Stimulated activated CD4-positive, alpha-beta T cell treated with anti-CD3 and anti-CD28 coated beads, Interleukin-4, amount 100 ng/mL, for 24 hours (primary cell): ENCODE measurements at places on chromosomes 11 and 22.

- no peak for DNase-seq
These were observed 303.3 kb upstream of the ZC3H12C start for GRCh38 chr11:109789901-109790300.

DNA sequence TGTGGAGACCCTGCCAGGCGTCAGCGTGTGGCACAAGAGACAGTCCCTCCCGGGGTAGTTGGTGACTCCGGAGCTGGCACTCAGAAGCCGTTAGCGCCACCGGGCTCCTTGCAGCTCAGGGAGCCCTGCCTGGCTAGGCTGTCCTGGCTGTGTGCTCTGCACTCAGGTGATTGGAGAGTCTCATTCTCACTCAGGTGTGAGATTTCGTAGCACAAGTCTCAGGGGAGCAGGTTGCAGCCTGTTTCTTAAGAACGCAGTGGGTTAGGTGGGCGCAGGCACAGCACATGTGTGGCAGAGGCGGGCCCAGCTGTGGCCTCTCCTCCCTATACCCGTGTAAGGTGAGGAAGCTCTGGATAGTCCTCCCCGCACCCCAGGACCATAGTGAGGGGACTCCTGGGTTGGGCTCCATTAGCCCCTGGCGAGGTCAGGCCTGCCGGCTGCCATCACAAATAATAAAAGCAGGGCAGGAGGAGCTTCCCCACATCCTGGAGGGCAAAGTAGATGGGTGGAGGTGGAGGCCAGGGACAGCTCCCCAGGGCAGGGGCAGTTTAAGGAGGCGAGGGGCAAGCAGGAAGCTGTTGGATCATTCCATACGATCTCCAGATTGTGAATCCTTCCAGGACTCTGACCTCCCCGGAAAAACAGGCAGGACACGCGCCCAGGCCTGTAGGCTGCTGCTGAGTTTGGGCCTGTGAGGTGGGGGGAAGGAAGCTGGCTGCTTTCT lies 39.4 kb downstream of the SBF1 start:
- DNase-seq, result no peak

- peak; percentile 21 for DNase-seq
These were observed 5.5 kb downstream of the FOLR3 start for GRCh38 chr11:72141066-72141465.

DNA sequence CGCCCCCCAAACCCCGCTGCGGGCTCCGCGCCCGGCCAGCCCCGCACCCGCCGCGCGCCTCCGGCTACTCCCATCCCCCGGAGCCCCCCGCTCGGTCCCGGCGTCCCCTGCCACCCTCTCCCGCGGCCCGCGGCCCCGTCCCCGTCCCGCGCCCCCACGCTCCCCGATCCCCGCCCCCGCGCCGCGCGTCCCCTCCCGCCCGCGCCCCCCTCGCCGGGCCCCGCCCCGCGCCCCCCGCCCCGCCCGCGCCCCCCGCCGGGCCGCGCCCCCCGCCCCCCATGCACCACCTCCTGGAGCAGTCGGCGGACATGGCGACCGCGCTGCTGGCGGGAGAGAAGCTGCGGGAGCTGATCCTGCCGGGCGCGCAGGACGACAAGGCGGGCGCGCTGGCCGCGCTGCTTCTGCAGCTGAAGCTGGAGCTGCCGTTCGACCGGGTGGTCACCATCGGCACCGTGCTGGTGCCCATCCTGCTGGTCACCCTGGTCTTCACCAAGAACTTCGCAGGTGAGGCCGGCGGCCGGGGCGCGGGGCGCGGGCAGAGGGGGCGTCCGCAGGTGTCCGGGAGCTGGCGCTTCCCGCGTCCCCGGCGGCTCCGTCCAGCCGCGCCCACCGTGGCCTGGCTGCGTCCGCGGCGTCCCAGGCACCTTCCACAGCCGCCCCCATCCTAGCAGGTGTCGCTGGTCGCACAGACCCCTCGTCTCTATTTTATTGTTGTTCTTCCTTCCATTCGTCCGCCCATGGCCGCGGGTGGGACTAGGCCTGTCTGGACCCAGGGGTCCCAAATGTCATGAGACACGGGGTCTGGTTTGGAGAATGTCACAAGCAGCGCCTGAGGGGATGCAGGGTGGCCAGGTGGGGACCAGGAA lies at the start of gene PANX2:
Gene PANX2 (plus strand): TSS at position 279 of the 866 bp plus-strand sequence. CDS start 0 bp downstream, at position 279.
- DNase-seq, result no peak

- DNase-seq, result no peak
These were observed 2.7 kb upstream of the VPREB3 start for GRCh38 chr22:23756891-23757290.

- no peak for DNase-seq
These were observed 69.3 kb downstream of the LRRC32 start for GRCh38 chr11:76601272-76601671.

- DNase-seq, result no peak
These were observed 22.7 kb downstream of the BTBD10 start for GRCh38 chr11:13440100-13440855.

GRCh38 chr22:49676783-49677494 lies 150.7 kb downstream of the BRD1 start:
- no peak for DNase-seq

GRCh38 chr11:122197066-122197987 lies 81.3 kb upstream of the BLID start:
- no peak for DNase-seq

DNA sequence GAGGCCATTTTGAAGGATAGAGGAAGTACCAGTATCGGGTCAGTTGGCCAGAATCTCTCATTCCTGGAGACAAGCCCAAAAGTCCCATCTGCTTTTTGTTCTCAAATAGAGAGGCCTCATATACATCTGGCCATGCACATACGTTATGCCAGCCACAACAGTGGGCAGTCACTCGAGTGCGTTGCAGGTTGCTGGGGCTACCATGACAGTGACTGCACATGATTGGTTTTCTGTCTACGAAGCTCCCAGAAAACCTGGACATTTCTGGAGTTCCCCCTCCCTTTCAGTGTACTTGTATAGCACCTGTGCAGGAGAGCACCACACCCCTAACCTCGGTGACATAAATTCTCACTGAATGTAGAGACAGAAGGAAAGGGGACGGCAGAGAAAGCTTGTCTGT lies 62.1 kb downstream of the C22orf31 start:
- no peak for DNase-seq

GRCh38 chr11:1514336-1515061 lies 27.9 kb upstream of the MOB2 start:
- DNase-seq, result no peak

GRCh38 chr11:92975285-92975684 lies 5.8 kb downstream of the MTNR1B start:
- DNase-seq, result no peak

GRCh38 chr11:128047026-128047425 lies 540.3 kb downstream of the ETS1 start:
- DNase-seq, result no peak

DNA sequence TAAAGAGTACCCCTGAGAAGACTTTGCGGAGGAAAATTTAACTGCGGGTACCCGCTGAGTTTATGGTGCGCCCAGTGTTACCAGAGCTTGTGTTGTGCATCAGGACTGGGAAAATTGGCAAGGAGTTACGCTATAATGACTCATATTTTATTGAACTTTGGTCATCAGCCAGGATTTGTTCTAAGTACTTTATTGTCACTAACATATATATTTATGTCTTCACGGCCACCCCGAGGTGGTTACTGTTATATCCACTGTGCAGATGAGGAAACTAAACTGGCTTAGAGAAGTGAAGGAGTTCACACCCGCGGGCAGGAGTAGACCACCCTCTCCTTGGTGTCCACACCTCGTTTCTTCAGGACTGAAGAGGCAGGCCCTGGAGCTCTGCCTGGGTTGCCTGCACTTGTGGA lies 667 bp downstream of the ACCS start:
- DNase-seq, result no peak

DNA sequence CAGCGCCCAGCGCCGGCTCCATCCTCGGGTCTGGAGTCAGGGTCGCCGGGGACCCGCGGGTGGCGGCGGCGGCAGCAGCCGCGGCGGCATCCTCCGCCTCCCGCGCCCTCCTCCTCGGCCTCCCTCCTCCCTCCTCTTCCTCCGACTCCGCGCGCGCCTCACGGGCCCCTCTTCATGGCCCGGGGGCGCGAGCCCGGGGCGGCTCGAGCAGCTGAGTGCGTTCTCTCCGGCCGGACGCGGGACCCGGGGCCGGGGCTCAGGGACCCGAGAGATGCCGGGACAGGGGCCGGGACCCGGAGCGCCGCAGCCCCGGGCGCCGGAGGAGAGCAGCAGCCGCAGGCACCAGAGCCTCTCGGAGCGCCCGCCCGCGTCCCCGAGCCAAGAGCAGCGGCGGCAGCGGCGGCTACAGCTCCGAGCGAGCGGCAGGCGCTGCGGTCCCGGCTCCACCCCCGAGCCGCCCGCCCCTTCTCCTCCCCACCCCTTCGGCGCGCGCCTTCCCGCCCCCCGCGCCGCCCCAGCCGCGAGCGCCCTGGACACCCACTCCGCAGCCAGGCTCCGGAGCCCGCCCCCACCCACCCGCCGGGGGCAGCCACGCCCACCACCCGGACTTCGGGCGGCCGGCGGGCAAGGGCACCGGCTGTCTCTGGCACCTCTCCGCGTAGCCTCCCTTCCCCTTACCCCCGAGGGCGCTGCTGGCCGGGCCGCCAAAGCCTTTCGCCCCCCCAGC lies at the start of gene CHST1:
Gene CHST1 (minus strand): TSS at position 417 of the 727 bp plus-strand sequence. CDS start 14,699 bp downstream, outside the sequence.
- no peak for DNase-seq

DNA sequence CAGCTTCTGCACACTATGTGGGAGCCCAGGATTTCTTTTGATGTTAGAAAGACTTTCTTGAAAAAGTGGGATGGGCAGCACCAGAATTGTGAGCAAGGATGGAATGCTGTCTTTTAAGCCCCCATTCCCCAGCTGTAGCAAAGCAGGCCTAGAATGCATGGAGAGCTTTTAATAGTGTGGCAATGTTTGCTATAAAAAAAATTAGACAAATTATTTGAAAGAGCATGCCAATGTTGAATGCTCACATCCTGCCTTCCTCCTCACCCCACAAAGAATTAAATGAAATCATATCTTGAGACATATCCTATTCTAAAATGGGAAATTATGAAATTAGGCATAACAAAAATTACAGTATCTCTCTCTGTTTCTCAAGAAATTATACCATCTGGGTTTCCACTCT lies 154.7 kb downstream of the C11orf91 start:
- no peak for DNase-seq

GRCh38 chr11:117000014-117000737 lies 98.1 kb downstream of the SIK3 start:
- DNase-seq, result no peak

DNA sequence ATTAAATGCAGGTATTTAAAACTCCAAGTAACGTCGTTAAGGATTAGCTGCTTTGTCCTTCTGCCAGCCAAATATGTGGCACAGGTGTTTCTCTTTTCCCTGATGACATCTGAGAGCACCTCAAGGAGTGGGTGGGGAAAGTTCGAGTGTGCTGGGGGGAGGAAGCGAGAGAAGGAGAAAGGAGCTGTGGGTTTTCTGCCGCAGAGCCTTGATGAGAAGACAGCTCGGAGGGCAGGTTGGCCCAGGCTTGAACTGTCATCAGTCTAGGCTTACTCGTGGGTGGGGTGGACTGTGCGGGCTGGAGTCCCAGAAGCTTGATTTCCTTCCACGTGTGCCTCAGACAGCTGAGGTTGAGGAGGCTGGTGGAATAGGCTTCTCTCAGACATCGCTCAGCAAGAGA lies 15.2 kb upstream of the SORL1-AS1 start:
- DNase-seq, result peak; percentile 86

- DNase-seq, result peak; percentile 15
These were observed at the start of gene MAP6 for GRCh38 chr11:75668451-75669297. Gene MAP6, minus strand, starts transcription at chr11:75669038. Its CDS starts 669 bp downstream, at chr11:75668369.
